Fibroblast of skin of scalp (primary cell): ENCODE measurements at places on chromosomes 1 and 21.
A peak's percentile ranks its signal among the peaks of the same experiment; 100 is the strongest.

DNA sequence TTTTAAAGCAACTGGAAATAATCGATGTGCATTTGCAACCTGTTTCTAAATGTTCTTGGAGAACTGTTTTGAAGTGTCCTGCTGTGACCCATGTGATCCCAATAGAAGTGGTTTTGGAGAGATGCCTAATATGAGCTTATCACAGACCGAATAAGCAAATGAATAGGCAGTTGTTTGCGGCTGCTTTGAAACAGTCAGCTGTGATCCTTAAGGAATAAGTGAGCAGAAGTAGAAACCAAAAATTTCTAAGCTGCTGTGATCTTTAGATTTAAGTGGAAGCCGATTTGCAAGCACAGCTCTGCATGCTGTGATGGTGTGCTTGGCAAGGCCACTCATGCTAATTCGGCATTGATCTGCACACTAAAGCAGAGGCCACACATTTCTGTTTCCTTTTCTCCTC is 329.5 kb upstream of the DUSP10 start:
- no peak for DNase-seq

DNA sequence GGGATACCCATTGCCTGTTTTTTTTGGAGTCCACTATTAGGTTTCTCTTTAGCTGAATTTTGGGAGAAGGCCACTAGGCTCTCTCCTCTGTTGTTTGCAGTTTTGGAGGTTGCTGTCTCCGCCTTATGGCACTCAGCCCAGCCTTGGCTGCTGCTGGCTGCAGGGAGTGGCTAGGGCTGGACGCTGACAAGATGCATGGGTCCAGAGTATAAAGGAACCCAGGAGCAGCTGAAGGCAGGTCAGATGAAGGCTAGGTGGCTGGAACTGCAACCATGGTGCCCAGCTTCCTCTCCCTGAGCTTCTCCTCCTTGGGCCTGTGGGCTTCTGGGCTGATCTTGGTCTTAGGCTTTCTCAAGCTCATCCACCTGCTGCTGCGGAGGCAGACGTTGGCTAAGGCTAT is at the start of gene CYP4B1:
CYP4B1 (plus strand) TSS at position 237 of the 400 bp plus-strand sequence; CDS start at position 273, 36 bp downstream.
- no peak for DNase-seq

DNA sequence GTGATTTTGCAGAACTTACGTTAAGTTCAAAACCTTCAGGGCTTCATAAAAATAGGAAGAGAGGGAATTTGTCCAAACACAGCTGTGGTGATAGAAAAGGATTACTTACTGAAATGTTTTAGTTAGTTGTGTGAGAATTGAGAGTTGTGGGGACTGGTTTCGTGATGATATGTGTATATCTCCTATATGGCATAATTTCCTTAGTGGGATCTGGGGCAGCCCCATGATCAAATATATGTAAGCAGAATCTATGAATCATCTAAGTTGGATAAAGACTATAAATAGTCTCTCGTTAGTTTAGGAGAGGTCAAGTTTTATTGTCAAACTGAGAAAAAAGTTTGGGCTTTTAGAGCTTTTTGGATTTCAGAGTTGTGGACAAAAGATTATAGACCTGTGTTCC is 14.9 kb downstream of the MTR start:
- DNase-seq, result no peak

- DNase-seq, result no peak
Measured at GRCh38 chr1:228541725-228542124, 54.5 kb downstream of the RNF187 start.

- DNase-seq, result peak; percentile 89
Measured at GRCh38 chr1:84851839-84852238, 41.2 kb downstream of the LPAR3 start.

DNA sequence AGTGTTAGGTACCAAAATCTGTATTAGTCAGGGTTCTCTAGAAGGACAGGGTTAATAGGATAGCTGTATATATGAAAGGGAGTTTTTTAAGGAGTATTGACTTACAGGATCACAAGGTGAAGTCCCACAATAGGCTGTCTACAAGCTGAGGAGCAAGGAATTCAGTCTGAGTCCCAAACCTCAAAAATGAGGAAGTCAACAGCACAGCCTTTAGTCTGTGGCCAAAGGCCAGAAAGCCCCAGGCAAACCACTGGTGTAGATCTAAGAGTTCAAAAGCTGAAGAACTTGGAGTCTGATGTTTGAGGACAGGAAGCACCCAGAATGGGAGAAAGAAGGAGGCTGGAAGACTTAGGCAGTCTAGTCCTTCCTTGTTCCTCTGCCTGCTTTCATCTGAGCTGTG is 487.5 kb upstream of the CHRM3 start:
- DNase-seq, result no peak

DNA sequence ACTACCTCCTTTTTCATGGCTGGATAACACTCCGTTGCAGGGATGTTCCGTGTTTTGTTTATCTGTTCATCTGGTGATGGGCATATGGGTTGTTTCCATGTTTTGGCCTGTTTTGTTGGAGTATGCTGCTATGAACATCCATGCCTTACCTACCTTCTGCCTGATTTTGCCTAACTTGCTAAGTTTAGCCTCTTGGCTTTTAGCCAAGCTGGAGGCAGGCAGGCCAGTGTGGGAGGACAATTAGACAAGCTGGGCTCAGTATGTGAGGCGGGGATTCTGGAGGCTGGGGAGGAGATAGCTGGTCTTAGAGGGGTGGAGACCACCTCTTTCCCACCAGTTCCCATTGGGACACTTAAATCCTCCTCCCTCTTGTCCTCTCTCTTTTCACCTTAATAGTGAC is 98.4 kb upstream of the WNT4 start:
- DNase-seq, result no peak

DNA sequence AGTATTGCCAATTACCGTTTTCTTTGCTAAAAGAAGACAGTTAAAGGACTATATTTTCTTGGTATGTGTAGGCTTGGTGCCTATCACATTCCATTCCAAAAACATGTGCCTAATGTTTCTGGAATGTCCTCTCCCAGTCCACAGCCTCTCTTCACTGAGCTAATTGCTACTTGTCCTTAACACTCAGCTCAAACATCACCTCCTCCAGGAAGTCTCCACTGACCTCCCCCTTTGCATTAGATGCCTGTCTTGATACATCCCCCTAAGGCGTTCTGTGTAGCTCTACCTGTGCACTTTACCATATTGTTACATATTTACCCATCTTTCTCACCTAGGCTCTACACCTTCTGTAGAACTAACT is 195.6 kb upstream of the CAMK1G start:
- DNase-seq, result peak; percentile 78

DNA sequence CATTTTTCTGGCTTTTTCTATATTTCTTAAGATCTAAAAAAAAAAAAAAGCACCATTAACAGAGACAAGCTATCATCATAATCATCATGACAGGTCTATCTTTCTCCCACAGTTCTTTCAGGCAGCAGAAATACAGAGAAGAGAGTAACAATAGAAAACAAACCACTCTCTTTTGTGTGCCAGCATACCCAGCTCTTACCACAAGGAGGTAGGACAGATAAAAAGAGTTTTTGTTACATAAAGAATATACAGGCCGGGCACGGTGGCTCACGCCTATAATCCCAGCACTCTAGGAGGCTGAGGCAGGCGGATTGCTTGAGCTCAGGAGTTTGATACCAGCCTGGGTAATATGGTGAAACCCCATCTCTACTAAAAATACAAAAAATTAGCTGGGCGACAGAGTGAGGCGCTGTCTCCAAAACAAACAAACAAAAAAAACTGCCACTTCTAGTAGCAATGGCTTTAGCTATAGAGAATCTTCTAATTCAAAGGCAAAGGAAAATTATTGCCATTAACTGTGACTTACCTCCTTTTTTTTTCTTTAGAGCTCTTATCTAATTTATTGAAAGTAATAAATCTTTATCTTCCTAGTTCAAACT is 39.7 kb downstream of the ANKRD13C start:
- DNase-seq, result no peak

DNA sequence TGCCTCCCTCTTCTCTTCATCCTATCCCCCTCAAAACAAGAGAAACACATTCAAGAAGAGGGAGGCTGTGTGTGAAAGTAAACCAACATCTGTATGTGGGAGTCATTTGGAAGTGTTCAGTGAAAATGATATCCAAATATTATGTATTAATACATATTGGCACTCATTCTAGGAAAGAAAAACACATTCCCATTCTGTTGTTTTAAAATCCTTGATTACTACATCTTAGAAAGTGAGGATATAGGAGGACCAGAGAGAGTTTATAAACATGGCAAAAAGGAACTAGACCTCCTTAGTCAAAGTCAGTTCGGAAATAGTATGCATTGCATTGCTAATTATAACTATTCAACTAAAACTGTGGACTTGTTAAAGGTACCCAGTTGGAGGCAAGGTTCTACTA is 786.6 kb downstream of the ADGRL2 start:
- DNase-seq, result no peak

GRCh38 chr21:41951876-41952567 is 1.8 kb downstream of the C2CD2 start:
- DNase-seq, result no peak

DNA sequence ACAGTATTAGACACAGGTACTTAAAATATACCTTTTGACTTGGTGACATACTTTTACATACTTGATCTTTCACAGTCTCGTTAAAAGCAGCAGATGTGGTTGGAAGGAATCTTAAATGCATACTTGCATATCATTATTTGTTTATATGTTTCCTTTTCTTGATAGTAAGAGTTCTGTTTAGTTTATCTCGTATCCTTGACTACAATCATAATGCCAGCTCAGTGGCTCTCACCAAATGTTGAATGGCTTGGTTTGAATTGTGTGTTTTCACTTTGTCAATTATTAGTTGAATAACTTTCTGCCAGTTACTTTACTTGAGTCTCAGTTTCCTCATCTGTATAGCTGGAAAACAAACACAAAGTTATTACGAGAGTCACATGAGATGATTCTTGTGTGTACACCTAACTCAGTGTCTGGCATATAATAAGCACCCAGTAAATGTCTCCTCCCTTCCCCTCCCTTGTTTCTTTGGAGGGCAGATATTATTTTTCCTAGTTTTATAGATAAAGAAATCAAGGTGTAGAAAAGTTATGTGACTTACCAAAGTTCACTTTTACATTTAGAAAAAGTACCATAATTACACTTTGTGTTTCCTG is 131.6 kb upstream of the IVNS1ABP start:
- no peak for DNase-seq

DNA sequence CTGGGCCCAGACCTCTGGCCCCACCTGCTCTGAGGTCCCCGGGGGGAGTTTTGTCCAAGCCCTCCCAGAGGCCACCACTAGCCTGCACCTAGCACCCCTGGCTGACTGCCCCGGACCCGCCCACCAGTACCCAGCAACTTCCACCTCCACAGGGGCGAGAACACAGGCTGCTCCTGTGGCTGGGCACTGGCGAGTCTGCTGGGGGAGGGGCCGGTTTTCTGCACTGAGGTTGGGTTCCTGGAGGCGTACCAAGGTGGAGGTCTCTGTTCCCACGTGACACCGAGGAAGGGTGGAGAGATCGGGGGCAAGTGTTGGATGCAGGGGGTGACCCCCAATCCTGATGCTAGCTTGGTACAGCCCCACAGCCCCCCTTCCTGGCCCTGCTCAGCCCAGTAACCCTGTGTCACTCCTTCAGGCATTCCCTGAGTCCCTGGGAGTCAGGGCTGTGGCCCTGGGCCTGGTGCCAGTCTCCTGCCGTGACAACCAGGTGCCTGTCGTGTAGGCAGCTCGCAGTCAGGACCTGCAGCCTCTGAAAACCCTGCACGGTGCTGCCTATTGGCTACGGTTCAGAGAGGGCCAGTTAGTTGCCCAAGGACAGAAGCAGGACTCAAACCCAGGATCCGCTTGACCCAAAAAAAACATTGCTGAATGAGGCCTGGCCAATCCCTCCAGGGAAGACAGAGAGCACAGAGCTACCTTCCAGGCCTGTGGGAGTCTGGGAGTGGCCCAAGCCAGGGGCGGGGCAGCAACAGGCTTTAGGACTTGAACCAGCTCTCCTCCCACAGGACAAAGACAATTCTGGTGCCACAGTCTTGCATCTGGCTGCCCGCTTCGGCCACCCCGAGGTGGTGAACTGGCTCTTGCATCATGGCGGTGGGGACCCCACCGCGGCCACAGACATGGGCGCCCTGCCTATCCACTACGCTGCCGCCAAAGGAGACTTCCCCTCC is 3.1 kb downstream of the ESPN start:
- DNase-seq, result no peak

DNA sequence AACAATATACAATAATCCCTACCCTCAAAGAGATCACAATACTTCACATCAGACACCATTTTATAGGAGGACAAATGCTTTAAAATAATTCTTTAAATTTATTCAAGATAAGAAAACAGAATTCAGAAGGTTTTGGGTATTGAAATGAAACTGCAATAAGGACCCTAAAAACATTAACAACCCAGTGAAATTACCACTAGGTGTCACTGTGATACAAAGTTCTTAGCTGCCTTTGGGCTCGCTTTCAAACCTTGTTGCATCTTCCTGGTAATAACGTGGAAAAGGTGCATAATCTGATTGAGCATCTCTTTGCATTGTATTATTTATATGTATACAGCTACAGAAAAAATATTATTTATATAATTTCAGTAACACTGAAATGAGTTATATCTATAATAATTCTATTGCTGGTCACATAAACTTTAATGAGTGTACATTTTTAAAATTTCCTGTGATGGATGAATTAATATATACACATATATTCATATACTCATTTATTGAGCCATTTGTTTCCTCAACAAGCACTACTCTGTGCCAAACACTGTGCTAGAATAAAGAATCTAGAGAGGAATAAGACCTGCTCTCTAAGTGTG is 185.2 kb downstream of the FAF1 start:
- peak; percentile 53 for DNase-seq

GRCh38 chr21:35990609-35991008 is 69.7 kb downstream of the SETD4 start:
- DNase-seq, result no peak

- DNase-seq, result no peak
Measured at GRCh38 chr1:160744199-160744851, 5.3 kb downstream of the SLAMF7 start.

DNA sequence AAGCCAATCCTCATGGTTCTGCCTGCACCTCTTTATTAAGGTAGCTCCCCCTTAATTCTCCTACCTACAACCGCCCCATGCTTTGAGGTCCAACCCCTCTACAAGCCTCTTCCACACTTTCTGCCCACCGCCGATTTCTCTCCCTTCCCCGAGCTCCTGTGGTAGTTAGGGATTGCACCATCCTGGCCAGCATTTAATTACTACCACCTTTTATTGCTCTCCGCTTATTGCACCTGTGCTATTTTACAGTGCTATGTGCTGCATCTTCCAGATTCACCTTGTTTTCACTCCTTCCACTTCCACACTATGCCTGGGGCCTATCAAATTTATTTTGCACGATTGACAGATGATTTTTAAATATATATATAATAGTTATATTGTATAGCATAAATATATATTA is 29.3 kb upstream of the DNAJC11 start:
- no peak for DNase-seq

DNA sequence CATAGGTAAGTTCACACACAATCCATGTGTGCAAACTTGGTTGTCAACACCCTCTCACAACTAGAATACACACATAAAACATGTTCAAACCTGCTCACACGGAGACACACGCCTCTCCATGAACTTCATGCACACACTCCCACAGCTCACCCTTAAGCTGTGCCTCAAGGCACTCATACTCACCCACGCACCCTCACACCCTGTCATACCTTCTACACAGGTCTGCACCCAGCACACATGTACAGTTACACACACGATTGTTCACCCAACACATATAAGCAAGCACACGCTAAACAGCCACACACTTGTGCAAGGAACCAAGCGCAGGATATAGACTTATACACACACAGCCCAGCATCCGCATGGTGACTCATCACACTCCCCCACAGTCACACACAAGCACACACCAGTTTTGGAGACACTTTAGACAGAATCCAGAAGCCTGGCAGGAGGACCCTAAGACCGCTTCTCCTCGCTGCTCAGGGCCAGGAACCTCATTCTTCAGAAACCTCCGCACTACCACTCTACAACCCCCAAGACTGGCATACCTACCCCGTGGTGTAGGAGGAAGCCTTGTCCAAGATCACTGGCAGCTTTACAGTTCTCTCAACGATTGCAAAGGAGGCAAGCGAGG is 58.7 kb upstream of the ZC3H12A start:
- DNase-seq, result no peak
